ENCODE measurements at places on chromosomes 5 and 9.
A peak's percentile ranks its signal among the peaks of the same experiment; 100 is the strongest.

DNA sequence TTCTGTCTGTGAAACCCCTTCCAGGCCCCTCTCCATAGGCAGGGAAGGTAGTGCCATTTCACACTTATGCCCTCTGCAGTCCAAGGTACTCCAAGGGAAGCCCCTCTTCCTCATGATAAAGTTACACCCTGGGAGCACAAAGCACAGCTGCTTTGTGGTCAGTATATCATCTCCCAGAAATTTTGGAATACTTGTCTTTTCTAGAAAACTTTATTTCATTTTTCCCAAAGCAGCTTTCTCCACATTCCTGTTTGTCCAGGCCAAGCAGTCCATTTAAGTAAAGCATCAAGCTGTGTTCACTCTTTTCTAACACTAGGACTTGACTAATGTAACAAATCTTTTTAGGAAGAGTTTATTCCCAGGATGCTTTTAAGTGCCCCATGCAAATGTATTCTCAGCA lies 371.8 kb upstream of the RGMB start:
- DNase-seq, result no peak

GRCh38 chr9:83749706-83750105 lies 41.9 kb upstream of the UBQLN1 start:
- DNase-seq, result no peak

- no peak for DNase-seq
These were observed 36.8 kb downstream of the ERGIC1 start for GRCh38 chr5:172870715-172871461.

GRCh38 chr5:2960294-2960693 lies 208.8 kb upstream of the IRX2 start:
- no peak for DNase-seq

DNA sequence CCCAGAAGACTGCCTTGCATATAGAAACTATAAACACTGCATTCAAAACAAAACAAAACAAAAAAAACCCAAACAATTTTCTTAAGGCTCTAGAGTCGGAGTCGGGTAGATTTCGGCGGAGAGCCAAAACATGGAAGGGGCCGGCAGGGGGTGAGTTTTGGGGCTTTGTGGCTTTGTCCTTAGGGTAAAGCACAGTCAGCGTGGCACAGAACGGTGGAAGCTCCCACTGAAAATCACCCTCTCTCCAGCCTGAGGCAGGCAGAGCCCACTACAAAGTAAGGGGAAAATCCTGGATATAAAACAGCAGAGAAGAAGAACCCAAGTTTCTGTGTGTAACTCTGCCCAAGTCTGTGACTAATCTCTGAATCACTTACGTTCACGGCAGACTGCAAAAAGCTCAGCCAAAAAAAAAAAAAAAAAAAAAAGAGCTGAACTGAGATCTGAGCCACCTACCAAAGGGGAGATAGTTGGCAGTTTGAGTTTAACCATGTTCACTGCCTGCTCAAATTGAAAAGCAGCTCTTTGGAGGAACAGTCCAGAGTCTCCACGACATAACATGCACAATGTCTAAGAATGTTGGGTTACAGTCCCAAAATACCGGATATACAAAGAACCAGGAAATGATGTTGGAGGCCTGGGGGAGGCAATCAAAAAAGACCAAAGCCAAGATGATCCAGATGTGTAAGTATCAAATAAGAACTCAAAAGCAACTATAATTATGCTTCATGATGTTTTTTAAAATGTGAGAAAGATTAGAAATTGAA lies 26.6 kb upstream of the OR2K2 start:
- DNase-seq, result no peak

DNA sequence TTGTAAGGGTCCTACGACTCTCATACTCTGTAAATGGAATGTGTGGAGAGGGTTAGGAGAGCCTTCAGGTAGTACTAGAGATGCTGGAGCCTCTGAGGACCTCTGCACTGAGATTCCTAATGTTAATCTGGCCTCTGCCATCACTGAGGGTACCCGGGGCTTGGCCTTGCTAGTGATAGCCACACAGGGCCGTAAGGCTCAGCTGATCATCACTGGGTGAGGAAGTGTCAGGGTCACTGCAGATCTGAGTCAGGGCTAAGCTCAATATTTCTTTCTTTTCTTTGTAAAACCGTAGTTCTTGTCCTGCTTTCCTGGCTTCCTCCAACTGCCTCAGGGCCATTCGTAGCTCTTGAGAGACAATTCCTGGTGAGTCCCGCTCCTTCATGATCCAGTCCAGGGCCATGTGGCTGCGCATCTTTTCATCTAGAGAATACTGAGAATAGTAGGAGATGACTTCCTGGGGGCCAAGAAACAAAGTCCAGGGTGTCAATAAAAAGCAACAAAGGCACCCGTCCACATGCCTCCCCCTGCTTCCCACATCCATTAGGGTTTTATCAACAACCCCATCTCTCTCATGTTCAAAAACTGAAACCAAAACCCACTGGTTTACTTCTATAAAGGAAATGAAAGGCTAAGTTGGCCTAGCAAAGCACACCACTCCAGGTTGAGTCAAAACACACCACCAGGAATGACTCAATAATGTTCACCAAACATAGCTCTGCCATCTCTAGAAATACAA lies 47.7 kb downstream of the LIX1 start:
- no peak for DNase-seq

GRCh38 chr5:170228762-170229435 lies 3.9 kb upstream of the C5orf58 start:
- no peak for DNase-seq

GRCh38 chr5:59685793-59686192 lies 207.7 kb downstream of the PDE4D start:
- DNase-seq, result no peak

DNA sequence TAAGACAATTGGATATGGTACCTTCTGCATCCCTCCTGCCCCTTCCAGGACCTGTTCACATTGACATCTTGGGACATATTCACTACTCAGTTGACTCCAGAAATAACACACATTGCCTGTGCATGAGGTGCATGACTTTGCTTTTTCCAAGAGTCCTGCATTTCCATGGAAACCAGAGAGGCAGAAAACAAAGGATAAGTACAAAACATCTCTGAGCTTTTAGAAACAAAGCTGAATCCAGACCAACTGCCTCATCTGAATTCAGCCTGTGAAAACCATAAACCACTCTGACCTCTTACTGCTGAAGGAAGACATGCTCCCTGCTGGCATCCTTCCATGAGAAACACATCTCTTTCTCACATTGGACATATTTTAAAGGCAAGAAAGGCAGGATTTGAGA lies 695.1 kb downstream of the TAF11L14 start:
- peak; percentile 33 for DNase-seq

- no peak for DNase-seq
These were observed 60.0 kb downstream of the HSD17B4 start for GRCh38 chr5:119512277-119512676.

DNA sequence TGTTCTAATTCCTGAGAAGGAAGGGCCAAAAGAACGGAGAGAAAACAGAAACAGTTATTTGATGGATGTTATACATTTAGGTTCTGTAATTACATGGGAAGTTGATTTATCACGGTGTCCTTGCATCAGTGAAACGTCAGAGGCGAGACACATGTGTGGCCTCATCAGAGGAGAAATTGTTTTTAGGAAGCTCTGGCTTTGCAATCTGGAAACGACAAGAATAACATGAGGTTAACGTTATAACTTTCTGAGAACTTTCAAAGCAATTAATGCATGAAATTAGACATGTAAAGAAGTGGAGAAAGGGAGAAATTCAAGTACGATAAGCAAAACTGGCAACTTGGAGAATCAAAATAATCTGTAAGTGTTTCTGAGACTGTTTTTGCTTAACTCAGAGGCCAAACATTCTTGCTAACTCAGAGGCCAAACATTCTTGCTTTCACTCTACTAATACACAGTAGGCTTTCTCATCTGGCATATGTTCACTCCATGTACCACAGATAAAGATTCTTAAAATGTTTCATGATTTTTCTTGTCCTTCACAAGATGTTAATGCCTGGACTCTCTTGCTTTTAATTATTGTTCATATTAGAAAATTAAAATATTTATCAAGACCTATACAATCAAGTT lies 933.0 kb downstream of the TLE4 start:
- DNase-seq, result no peak

GRCh38 chr9:93620881-93621820 lies 44.8 kb downstream of the PHF2 start:
- no peak for DNase-seq

DNA sequence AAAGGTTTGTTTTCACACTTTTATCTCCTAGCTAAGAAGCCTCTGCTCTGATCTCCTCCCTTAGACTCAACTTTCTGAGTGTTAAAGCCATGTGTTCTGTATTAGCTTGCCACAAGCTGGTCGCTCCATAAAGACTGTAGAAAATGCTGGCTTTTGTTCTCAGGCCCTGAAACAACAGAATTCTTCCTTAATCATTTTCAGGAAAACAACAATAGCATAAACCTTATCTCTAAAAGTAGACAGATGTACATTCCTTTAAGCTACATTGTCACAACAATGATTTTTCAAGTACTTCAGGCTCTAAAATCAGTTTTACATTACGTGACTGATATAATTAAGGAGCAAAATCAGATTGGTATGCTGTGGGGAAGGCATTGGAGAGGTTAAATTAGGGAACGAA lies 41.9 kb downstream of the VCAN start:
- DNase-seq, result no peak

GRCh38 chr9:761793-762560 lies 79.5 kb upstream of the DMRT1 start:
- no peak for DNase-seq

DNA sequence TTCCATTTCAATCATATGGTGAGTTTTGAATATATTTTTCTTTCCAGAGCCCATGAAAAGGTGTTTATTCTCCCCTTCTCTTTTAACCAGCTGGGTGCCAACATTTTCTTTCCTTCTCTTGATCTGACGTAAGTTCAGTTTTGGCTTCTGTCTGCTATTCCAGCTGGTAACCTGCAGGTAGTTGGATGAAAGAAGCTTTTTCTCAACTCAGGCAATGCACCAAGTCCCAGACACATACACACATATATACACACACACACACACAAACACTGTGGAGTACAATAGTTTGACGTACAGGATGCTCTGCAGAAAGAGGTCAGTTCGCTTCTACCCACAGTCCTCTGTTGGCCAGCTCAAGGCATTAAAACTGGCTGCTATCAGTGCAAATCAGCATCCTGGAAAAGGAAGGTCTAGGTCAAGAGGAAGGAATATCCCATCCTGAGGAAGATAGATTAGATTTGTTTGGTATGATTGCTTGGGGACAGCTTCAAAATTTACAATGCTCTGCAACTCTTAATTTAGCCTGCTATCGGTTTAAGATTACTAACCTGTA lies 214.3 kb upstream of the SEMA6A start:
- DNase-seq, result no peak

GRCh38 chr5:157732596-157733262 lies 1.5 kb downstream of the THG1L start:
- DNase-seq, result no peak

DNA sequence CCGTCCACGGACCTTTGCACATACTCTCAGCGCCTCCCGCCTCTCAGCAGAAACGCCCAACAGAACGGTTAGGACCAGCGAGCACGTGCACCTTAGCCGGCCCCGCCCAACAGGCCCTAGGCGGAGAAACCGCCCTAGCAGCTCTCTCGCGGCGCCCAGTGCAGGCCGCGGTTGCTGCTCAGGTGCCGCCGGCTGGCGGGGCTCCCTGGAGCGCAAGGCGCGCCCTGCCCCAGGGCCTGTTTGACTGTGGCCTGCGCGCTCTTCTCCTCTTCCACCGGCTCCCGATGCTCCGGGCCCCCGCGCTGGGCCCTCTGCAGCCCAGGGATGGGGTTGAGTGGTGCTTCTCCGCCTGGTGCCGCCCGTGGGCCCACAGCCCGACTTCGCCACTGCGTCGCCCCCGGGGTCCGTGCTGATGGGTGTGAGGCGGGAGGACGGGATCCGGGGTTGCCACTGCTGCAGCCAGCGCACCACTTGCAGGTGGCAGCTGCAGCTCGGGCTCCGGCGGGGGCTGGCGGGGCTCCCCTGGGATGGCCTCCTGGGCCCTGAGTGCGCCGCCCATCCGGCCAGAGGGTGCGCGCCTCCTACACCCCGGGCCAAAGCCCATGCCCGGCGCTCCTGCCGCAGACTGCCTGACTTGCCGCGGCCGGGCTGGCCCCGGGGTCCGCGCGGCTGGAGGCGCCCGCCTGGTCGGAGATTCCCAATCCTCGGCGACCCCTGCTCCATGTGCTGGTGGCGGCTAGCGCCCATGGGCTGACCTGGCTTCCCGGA lies 1889.4 kb upstream of the CDH9 start:
- no peak for DNase-seq

DNA sequence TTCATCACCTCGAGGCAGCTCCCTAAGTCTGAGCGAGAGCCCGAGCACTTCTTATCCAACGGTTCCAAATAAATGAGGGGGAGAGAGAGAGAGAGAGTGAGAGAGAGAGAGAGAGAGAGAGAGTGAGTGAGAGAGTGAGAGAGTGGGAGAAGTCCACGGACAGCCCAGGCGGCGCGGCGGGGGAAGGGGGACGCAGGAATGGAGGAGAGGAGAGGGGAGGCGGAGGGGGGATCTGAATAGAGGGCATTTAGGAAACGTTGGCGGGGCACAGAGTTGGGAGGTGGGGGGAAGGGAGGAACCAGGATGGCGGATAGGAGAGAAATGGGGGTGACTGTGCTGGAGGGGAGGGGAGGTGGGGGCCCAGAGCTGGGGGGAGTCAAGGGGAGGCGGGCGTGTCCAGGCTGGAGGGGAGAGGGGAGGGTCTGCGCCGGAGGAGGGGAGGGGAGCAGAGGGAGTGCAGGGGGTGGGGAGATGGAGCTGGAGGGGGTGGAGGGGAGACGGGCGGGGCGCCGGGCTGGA lies 398 bp upstream of the BASP1 start:
- DNase-seq, result no peak
